Stimulated activated CD4-positive, alpha-beta T cell treated with anti-CD3 and anti-CD28 coated beads, Interleukin-4, amount 100 ng/mL, for 24 hours (primary cell): ENCODE measurements at places on chromosomes 12 and 14.

- no peak for DNase-seq
Measured at GRCh38 chr12:99370421-99371138, 277.0 kb upstream of the GARIN6 start.

DNA sequence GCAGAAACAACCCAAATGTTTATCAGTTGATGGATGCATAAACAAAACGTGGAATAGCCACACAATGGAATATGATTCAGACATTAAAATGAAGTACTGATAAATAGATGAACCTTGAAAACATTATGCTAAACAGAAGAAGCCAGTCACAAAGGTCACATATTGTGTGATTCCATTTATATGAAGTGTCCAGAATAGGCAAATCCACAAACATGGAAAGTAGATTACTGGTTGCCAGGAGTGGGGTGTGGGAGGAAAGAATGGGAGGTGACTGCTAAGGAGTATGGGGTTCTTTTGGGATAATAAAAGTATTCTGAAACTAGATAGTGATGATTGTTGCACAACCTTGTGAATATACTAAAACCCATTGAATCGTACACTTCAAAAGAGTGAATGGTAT lies 1.3 kb upstream of the HSD17B6 start:
- no peak for DNase-seq

DNA sequence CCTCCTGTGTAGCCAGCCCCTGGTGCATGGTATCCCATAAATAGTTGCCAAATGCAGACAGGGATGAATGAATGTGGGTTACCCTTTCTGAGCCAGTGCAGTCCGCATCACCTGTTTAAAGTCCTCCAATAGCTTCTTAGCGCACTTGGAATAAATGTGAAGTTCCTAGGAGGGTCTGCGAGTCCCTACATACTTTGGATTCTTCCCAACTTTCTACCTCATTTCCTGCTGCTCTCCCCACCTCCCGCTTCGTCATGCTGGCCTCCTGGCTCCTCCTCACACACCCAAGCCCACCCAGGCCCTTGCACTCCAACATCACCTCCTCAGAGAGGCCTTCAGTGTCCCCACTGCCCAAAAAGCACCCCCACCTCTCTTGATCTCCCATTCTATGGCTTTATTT lies 17.7 kb downstream of the RFX4 start:
- no peak for DNase-seq

DNA sequence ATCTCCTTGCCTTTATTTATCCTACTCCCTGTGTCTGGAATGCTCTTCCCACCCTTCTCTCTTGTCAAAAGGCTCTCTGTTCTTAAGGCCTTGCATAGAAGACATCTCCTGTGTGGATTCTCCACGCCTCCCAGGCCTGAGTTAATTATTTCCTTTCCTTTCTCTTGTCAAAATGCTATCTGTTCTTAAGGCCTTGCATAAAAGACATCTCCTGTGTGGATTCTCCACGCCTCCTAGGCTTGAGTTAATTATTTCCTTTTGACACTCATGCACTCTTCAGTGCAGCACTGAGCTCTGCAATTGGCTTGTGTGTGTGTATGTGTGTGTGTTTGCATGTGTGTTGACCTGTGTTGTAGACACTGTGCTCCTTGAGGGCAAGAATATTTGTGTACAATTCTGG lies 52.1 kb upstream of the DCD start:
- no peak for DNase-seq

DNA sequence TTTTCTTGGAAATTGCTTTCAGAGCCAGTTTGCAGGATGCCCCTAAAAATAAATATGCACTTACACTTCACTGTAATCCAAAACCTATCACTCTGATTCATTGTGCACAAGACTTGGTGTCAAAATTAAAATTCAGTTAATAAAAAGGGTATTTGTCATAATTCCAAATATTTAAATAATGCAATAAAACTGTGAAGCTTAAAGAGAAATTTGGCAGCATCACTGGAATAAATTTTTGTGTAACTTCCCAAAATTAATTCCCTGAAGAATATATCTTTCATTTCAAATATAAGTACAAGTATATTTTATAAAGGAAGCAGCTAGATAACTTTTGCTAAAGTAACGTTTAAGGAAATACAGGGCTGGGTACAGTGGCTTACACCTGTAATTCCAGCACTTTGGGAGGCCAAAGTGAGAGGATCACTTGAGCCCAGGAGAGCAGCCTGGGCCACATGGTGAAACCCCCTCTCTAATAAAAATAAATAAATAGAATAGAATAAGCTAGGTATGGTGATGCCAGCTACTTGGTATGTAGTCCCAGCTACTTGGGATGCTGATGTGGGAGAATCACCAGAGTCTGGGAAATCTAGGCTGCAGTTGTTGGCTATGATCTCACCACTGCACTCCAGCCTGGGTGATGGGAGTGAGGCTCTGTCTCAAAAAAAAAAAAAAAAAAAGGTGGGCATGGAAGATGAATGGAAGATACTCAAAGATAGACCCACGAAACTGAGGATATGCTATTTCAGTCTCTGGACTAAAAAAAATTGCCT lies 233.8 kb downstream of the FBXL14 start:
- no peak for DNase-seq

DNA sequence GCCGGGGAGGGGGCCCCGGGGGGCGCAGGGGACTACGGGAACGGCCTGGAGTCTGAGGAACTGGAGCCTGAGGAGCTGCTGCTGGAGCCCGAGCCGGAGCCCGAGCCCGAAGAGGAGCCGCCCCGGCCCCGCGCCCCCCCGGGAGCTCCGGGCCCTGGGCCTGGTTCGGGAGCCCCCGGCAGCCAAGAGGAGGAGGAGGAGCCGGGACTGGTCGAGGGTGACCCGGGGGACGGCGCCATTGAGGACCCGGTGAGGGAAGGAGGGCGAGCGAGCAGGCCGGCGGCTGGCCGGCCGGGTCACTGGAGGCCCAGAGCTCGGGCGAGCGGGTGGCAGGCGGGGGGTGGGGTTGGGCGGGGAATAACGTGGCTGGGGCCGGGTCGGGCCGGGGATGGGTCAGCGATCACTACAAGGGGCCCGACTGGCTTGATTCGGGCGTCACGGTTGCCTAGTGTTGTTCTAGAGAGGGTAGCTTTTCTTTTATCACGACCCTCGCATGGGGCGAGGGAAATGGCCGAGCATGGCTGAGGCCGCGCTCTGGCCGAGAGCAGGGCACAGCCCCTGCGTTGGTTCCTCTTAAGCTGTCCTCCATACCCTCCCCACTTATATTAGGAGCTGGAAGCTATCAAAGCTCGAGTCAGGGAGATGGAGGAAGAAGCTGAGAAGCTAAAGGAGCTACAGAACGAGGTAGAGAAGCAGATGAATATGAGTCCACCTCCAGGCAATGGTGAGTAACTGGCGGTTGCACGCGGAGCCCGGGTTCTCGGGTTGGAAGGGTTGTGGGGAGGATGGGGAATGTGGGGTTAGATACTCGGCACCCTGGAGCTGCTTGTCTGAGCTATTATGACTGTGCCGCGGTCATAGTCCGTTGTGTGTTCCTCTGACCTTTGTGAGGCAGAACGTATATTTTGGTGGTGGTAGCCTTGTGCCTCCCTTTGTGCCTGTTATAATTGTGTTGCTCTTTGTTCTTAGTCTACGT lies 603 bp downstream of the PABPN1 start:
- peak; percentile 72 for DNase-seq

GRCh38 chr14:34981743-34982420 lies 910 bp upstream of the SRP54 start:
- peak; percentile 39 for DNase-seq

- DNase-seq = no peak
Measured at GRCh38 chr12:42767326-42767954, 177.9 kb upstream of the PRICKLE1 start.

DNA sequence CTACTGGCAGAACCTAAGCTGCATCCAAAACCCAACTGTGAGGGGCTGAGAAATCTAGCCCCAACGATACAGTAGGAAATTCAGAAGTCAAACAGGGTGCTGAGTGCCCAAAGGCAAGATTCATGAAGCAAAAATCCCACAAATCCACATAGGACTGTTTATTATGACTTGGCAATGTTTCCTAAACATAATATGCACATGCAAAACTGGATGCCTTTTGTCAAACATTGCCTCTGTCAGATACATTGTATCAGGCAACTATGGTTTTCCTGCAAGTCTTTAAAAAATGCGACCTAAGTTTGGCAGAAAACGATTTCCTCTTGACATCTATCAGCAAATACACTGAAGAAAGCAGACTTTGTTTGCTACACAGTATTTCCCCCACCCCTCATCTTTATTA lies 27.3 kb upstream of the YARS2 start:
- DNase-seq = no peak

DNA sequence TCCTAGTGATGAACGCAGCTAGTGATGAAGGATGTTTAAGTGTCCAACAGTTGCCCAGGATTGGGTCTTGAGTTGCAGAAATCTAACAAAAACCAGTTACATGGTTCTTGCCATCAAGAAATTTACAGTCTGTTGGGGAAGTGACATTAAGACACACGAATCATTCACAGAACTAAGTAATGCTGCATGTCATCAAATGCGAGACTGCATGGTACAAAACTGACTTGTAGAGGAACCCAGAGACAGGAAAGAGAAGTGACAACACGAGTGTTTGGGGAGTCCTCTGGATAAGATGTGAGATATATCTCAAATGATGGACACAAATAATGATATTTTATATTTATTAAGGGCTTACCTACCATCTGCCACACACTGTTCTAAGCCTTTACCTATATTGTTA lies 6.1 kb upstream of the SYNE3 start:
- DNase-seq = no peak

DNA sequence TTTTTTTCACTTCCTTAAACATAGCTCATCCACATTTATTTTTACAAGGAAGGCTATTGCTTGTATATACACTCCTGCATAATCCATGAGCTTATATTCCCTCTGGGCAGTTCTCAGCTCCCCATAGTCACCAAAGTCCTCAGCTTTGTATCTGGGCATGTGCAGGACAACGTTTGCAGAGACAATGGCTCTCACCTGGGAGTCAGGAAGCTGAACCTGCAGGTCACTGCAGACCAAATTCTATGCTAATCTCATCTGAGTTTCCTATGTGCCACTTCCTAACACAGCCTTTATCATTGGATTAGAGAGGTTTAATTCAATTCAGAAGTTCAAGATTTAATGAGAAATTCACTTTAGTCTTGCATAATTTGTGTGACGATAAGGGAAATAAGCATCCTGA lies 131.5 kb downstream of the KCNK10 start:
- no peak for DNase-seq

GRCh38 chr14:64760916-64761315 lies 56.7 kb downstream of the PLEKHG3 start:
- no peak for DNase-seq

GRCh38 chr12:64792128-64792527 lies 32.3 kb upstream of the TBC1D30 start:
- no peak for DNase-seq

DNA sequence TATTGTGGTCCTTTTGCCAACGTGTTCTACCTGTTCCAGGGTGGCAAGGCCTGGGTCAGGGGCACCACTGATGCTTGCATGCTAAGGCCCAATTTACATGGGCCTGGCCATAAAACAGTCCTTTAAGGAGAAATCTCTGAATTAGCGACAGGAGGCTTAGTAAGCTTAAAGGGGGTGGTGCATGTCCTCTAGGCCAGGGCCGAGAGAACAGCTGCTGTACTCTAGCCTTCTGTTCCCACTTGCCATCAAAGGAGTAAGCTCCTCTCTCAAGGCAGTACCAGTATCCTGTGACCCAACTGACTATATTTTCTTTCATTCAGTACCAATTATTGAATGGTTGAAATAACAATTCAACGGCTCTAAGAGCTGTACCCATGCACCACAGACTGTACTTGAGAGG lies 67.7 kb upstream of the ZDHHC17 start:
- no peak for DNase-seq

DNA sequence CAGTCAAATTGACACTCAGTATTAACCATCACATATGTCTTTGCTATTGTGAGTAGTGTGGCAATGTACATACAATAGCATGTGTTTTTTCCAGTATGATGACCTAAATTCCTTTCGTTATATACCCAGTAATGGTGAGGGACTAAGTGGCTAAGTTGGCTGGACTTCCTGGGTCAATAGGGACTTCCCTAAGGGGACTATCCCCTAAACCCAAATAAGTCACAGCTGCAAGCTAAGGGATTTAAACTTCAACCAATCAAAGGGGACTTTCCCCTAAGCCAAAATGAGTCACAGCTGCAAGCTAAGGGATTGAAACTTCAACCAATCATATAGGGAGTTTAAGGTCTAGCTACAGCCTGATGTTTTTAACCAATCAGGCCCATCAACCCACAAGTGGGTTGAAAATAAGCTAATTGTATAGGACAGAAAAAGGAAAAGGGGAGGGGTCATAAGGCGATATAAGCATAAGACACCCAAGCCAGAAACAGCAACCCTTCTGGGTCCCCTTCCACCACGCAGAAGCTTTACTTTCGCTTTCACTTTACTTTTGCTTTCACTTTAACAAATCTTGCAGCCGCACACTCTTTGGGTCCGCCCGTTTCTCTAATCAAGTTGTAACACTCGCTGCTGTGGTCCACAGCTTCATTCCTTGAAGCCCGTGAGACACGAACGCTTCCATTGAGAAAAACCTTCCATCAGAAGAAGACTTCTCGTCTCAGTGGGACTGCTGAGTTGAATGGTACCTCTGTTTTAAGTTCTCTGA lies 404.4 kb downstream of the FLRT2 start:
- DNase-seq = peak; percentile 61

- no peak for DNase-seq
Measured at GRCh38 chr14:64513271-64513670, 8.7 kb downstream of the ZBTB1 start.

DNA sequence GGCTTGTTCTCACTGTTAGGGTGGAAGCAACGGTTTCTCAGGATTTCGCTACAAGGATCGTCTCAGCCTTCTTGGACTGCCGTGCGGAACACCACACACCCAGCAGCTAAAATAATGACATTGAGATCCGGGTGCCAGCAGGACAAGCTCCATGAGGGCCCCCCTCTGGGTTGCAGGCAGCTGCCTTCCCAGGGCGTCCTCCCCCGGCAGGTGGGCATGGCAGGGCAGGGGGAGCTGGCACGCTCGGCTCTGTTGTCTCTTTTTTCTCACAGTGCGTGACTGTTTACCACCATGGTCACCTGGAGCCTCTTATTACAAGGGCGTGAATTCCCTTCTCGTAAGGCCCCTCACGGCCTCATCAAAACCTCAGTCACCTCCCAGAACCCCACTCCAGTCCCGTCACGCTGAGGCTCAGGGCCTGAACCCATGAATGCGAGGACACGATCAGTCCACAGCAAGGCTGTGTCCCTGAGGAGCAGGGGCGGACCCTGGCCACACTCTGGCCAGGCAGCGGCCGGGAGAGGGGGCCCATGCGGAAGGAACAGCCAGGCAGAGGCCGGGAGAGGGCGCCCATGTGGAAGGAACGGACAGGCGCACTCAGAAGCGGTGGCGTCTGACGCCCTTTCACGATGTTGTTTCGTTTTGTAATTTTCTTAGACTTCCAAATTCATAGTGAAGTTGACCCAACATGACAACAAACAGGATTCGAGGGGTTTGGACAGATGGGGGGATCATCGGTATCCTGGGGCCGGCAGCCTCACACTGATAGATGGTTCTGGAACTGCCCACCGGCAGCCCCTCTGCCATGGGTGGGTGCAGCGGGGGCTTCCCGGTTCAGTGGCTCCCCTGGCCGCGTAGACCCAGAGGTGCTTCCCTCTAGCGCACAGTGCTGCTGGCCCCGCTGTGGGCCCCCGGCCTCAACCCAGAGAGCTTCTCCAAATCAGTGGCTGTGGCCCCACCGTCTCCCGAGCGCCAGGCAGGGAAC lies 10.0 kb downstream of the LRCOL1 start:
- DNase-seq = peak; percentile 36
